Neural crest cell (in vitro differentiated cells): ENCODE measurements at places on chromosomes 4 and X.
A peak's percentile ranks its signal among the peaks of the same experiment; 100 is the strongest.

DNA sequence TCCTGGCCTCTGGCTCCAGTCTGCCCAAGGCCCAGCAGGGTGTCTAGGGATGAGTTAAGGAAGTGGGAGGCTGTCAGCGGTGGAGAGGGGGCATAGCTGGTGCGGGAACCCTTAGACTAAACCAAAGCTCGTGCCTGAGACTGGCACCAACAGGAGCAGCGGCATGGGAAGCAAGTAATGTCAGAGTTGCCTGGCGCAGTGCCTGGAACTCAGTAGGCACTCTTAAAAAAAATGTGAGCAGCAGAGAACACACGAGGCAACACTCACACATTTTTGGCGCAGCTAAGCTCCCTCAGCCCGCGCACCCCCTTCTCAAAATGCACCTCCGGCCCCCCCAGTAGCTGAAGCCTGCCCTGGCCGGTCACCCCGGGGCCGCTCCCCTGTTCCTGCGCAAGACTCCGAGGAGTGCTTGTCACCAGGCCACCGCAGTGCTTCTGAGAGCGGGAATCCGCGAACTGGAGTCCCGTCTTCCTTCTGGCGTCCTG is 583 bp downstream of the GABRE start:
- no peak overlapping the region for H3K27ac ChIP-seq
- peaks cover 2% of the 10 kb centered on the region for H3K36me3 ChIP-seq
- peaks cover 62% of the 10 kb centered on the region for H3K27me3 ChIP-seq
- H3K4me3 ChIP-seq: peak overlapping the region; percentile 25
- H3K4me1 ChIP-seq: no peaks in the 10 kb centered on the region

- H3K4me1 ChIP-seq: no peaks in the 10 kb centered on the region
- no peaks in the 10 kb centered on the region for H3K36me3 ChIP-seq
- H3K27me3 ChIP-seq: no peaks in the 10 kb centered on the region
- no peak for DNase-seq
- no peak overlapping the region for H3K27ac ChIP-seq
Observed at GRCh38 chr4:125626946-125627345, 312.2 kb downstream of the FAT4 start.

DNA sequence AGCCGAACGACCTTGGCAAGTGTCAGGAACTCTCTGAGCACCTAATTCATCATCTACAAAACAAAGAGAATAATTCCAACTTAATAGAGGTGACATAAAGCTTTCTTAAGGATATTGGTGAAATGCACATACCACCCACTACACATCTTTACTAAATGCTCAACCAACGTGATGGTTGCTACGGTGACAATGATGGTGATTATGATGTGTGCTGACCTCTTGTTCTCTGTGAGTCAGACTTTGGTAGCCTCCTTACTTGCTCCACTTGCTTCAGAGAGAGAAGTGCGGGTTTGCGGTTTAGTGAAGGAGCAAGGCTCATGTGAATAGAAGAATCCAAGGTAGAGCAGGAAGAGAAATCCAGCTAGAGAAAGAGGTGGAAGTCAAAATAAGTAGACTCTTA is 52.8 kb upstream of the CLNK start:
- H3K27ac ChIP-seq: no peak overlapping the region
- no peak for DNase-seq
- peaks cover 5% of the 10 kb centered on the region for H3K27me3 ChIP-seq

- H3K4me3 ChIP-seq: no peak overlapping the region
- no peaks in the 10 kb centered on the region for H3K36me3 ChIP-seq
- no peak for DNase-seq
- peaks cover 5% of the 10 kb centered on the region for H3K4me1 ChIP-seq
- H3K27ac ChIP-seq: no peak overlapping the region
Observed at GRCh38 chr4:147370881-147371280, 110.0 kb upstream of the EDNRA start.

- peaks cover 3% of the 10 kb centered on the region for H3K4me1 ChIP-seq
- H3K4me3 ChIP-seq: no peak overlapping the region
- no peaks in the 10 kb centered on the region for H3K36me3 ChIP-seq
- no peaks in the 10 kb centered on the region for H3K27me3 ChIP-seq
Observed at GRCh38 chrX:30150196-30150895, 65.0 kb upstream of the MAGEB2 start.

DNA sequence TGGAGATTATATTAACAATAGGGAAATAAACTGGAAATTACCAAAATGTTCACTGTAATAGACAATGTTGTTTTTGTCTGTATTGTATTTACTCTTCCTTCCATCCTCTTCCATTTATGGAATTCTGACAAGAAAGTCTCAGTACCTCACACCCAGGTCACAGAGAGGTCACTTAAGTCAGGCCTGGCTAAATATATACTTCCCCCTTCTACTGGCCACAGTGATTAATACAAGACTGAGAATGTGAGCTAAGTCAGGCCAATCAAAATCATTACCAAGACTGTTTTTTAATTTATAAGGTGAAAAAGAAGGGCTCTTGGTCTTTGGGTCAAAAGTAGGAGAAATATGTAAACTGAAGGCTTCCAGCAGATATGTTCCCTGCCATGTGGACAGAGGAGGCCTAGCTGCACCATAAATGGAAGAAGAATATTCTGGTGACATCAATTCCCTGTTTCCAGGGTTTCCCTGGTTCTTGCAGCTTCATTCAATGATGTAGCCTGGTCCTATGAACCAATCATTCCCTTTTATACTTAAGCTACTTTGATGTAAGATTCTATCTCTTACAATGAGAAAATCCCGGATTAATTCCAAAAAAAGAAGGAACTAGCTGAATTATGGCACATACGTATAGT is 64.3 kb downstream of the LRBA start:
- H3K27me3 ChIP-seq: no peaks in the 10 kb centered on the region
- no peak overlapping the region for H3K4me3 ChIP-seq
- no peak overlapping the region for H3K27ac ChIP-seq
- H3K4me1 ChIP-seq: peaks cover 16% of the 10 kb centered on the region

DNA sequence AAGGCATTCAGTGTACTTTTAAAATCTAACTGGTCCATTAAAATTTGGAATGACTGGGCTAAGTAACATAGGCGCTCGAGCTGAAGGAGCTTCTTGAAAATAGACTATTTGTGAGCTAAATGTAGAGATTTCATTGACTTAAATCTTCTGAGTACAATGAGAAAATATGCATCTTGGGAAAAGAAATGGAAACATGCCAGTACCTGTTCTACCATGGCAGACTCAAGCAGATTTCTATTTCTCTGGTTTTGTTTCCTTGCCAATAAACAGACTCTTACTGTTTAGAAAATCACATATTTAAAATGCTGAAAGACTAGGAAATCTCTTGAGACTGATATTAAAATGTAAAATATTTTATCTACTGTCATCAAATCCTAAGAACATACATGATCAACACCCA is 678.1 kb downstream of the FAT4 start:
- no peaks in the 10 kb centered on the region for H3K27me3 ChIP-seq
- H3K36me3 ChIP-seq: no peaks in the 10 kb centered on the region
- DNase-seq: no peak
- no peaks in the 10 kb centered on the region for H3K4me1 ChIP-seq
- no peak overlapping the region for H3K4me3 ChIP-seq
- H3K27ac ChIP-seq: no peak overlapping the region

DNA sequence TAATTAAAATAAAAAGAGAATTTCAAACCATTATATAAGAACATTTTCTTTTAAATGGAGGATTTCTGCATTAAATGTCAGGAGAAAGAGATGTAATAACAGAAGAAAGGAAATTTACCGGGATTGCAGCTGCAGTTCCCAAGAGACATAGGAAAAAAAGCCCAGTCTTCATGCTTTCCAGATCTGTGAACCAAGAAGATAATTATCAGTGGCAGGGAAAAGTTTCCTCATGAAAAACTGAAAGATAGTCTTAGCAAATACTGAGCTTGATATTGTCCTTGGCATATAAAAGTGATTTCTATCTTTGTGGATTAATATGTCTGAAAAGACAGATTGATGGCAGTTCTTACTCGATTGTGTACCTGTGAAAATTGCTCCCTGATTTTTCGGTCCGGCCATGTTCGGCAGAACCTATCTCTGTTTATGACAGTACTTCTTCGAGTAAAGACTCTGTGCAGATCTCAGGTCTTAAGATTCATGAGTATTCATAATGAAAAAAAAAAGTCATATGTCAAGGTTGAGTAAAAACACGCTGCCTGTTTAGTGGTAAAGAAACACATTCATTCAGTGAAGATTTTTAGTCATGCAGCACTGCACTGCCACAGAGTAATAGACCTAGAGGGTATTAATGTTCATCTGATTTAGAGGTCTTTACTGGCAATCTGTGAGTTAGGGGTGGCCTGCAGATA is 29.6 kb downstream of the SPARCL1 start:
- H3K27ac ChIP-seq: no peak overlapping the region
- H3K27me3 ChIP-seq: no peaks in the 10 kb centered on the region
- no peaks in the 10 kb centered on the region for H3K4me1 ChIP-seq
- no peaks in the 10 kb centered on the region for H3K36me3 ChIP-seq

DNA sequence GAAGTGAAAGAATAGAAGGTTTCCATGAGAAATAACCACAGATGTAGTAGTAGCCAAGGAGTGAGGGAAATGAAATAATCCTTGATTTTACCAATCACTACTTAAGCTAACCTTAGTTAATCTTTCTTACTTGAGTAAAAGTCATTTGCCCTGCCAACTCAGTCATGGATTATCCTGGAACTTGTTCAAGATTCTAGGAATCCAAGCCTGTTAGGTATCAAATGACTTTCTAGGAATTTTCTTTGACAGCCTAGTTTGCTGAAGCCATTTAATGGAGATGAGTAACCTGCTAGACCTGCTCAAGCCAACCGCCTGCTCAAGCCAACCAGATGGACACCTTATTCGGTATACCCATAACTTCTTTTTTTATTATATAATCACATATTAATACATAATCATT is 180.5 kb downstream of the KLHL13 start:
- peaks cover 6% of the 10 kb centered on the region for H3K36me3 ChIP-seq
- no peak for DNase-seq
- no peaks in the 10 kb centered on the region for H3K27me3 ChIP-seq

- H3K36me3 ChIP-seq: no peaks in the 10 kb centered on the region
- H3K4me3 ChIP-seq: no peak overlapping the region
- H3K4me1 ChIP-seq: peaks cover 5% of the 10 kb centered on the region
Observed at GRCh38 chrX:148380107-148380506, 120.3 kb upstream of the AFF2 start.

GRCh38 chrX:45508454-45508853 is 307.8 kb upstream of the DIPK2B start:
- no peak for DNase-seq
- H3K27me3 ChIP-seq: no peaks in the 10 kb centered on the region
- peaks cover 22% of the 10 kb centered on the region for H3K4me1 ChIP-seq
- no peak overlapping the region for H3K27ac ChIP-seq

GRCh38 chr4:164304101-164304639 is 449.8 kb upstream of the SMIM31 start:
- no peaks in the 10 kb centered on the region for H3K4me1 ChIP-seq
- H3K27me3 ChIP-seq: no peaks in the 10 kb centered on the region
- no peak overlapping the region for H3K4me3 ChIP-seq
- no peak for DNase-seq
- no peak overlapping the region for H3K27ac ChIP-seq

- H3K36me3 ChIP-seq: no peaks in the 10 kb centered on the region
- H3K27ac ChIP-seq: no peak overlapping the region
- no peak overlapping the region for H3K4me3 ChIP-seq
- H3K27me3 ChIP-seq: no peaks in the 10 kb centered on the region
- DNase-seq: no peak
Observed at GRCh38 chr4:118741301-118741855, 56.2 kb downstream of the METTL14 start.

DNA sequence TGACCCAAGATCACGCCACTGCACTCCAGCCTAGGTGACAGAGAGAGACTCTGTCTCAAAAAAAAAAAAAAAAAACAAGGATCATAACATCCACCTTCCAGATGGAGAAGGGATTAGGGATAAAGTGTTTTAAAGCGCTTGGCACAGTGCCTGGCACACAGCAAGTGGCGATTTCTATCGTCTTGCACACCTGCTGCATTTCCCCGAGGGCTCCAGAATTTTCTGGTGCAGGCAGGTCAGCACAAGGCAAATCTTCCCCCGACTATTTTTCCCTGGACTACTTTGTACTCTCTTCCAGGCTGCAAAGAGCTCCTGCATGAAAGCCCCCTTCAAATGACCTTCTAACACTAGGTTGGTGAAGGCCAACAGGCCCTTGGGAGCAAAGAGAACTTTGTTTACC is 57.3 kb downstream of the APBB2 start:
- no peak overlapping the region for H3K4me3 ChIP-seq
- no peaks in the 10 kb centered on the region for H3K27me3 ChIP-seq
- no peak for DNase-seq
- H3K36me3 ChIP-seq: no peaks in the 10 kb centered on the region
- H3K27ac ChIP-seq: no peak overlapping the region
- H3K4me1 ChIP-seq: peaks cover 4% of the 10 kb centered on the region

- no peak overlapping the region for H3K4me3 ChIP-seq
- no peak for DNase-seq
- H3K27ac ChIP-seq: no peak overlapping the region
- H3K36me3 ChIP-seq: no peaks in the 10 kb centered on the region
Observed at GRCh38 chr4:148831945-148832344, 389.7 kb upstream of the NR3C2 start.

DNA sequence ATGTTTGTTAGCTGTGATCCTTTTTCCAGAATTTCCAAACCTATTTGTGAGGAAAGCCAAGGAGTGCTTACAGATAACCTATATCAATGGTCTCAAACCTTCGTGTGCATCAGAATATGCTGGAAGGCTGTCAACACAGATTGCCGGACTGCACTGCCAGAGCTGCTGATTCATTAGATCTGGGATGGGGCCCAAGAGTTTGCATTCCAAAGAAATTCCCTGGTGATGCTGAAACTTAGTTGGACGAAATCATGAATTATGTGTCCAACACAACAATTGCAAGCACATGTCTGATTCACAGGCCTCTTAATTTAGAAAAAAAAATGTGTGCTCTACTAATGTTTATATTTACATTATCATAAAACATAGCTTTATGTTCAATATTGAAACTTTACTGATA is 544.0 kb upstream of the AMOT start:
- no peak for DNase-seq
- no peak overlapping the region for H3K27ac ChIP-seq
- H3K27me3 ChIP-seq: no peaks in the 10 kb centered on the region
- H3K36me3 ChIP-seq: no peaks in the 10 kb centered on the region

GRCh38 chrX:143570782-143571181 is 53.5 kb upstream of the SPANXN3 start:
- peaks cover 3% of the 10 kb centered on the region for H3K36me3 ChIP-seq
- H3K27me3 ChIP-seq: no peaks in the 10 kb centered on the region
- no peaks in the 10 kb centered on the region for H3K4me1 ChIP-seq
- H3K4me3 ChIP-seq: no peak overlapping the region

DNA sequence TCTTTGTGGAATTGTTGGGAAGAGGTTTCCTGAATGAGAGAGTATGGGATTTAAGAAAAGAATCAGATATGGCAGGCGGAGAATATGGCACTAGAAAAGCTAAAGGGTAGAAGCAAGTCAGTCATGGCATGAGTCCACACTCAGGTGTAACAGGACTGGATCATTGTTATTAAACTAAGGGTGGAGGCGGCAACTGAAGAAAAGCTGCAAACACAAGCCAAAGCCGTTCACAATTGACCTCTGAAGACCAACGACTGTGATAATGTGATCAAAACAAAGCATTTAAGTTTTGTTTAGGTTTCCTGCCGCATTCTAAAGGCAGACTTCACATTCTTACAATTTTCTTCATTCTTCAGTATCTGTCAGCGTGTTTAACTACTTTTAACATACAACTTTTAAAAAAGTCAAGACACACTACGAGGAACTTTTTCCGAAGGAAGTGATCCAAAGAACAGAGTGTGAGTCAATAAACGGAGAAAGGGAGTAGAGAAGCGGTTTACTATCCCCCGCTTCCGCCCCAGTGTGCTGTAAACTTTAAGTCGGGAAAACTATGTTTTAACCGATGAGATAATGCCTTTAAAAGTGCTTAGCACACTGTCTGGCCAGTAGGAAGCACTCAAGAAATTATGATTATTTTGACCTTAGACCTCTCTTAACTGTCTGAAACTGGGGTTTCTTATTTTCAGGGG is 909 bp upstream of the SLAIN2 start:
- DNase-seq: no peak
- H3K4me1 ChIP-seq: peaks cover 43% of the 10 kb centered on the region
- H3K27me3 ChIP-seq: no peaks in the 10 kb centered on the region
- H3K4me3 ChIP-seq: peak overlapping the region; percentile 96
- H3K27ac ChIP-seq: peak overlapping the region; percentile 99
